ENCODE measurements at places on chromosomes 16 and 17.

- DNase-seq, result no peak
Observed at GRCh38 chr17:17446666-17447155, 30.1 kb upstream of the MED9 start.

GRCh38 chr17:8117980-8118768 lies at the start of gene ALOXE3:
TSS of gene ALOXE3 (minus strand) at chr17:8118514. CDS start at chr17:8117990, 524 bp downstream.
- DNase-seq, result peak; percentile 83

DNA sequence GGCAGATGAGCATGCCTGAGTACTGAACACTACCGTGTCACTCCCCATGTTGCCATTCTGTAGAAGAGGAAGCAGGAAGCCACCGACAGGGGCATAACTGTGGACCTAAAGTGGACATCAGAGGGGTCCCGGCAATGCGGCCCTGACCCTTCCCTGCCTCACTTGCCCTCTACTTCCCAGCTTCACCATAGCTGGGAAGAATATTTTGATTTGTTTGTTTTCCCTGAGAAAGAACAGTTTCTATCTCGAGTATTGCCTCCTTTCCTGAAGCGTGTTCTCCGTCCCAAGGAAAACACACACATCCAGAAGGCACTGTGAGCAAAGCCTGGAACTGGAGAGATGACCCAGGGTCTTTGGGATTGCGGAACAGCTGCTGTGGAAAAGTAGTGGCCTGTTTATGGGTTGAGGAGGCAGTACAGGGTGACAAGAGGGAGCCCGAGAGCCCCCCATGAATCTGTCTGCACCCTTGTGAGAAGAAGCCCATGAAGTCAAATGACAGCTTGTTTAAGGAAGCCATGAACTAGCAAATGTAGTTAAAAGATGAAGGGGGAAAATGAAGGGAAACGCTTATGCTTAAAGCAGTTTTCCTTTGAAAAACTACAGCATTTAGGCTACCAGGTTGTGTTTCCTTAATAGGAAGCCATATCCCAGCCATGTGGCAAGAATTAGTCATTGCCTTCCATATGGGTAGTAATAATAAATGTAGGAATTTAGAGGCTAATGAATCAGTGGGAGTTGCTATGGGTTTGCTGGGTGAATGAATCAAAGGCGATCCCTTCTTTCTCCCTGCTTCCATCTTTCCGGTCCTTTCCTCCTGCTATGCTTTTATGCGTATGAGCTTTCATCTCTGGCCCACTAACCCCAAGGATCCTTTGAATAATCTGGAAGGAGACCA lies 90.0 kb upstream of the TBX2 start:
- no peak for DNase-seq

- DNase-seq, result no peak
Observed at GRCh38 chr17:31136319-31136718, 41.5 kb downstream of the NF1 start.

Data from ACHN (cell line).